Activated naive CD4-positive, alpha-beta T cell treated with anti-CD3 and anti-CD28 coated beads for 36 hours (primary cell): ENCODE measurements at places on chromosomes 5 and 9. TPM values are rescaled to one million over a fixed set of nuclear protein-coding genes. Genes with fewer than 3 reads are reported as not detected.

GPR150 gene
- total RNA-seq: 0.64 TPM

SLC1A1 gene
- not detected for total RNA-seq

ADAMTSL2 gene
- total RNA-seq: 0.14 TPM

PHPT1 gene
- 116 TPM for total RNA-seq

SLC46A2 gene
- not detected for total RNA-seq

PAXX gene
- total RNA-seq: 76.8 TPM

PCDHB14 gene
- total RNA-seq: not detected

PPIP5K2 gene
- 45.0 TPM for total RNA-seq

CD274 gene
- total RNA-seq: 14.2 TPM

PCDHGA1 gene
- not detected for total RNA-seq

DNA sequence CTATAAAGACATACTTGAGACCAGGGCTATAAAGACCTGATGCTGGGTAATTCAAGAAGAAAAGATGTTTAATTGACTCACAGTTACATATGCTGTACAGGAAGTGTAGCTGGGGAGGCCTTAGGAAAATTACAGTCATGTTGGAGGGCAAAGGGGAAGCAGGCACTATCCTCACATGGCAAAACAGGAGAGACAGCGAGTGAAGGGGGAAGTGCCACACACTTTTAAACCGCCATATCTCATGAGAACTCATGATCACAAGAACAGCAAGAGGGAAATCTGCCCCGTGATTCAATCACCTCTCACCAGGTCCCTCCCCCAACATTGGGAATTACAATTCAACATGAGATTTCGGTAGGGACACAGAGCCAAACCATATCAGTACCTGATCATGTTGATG, 89.9 kb upstream of the ADAMTSL1 start:
- no peak for DNase-seq

- no peak for DNase-seq
Measured at GRCh38 chr5:74504463-74504862, 136.1 kb downstream of the ENC1 start.

GRCh38 chr5:106172681-106173532, 1497.8 kb downstream of the EFNA5 start:
- no peak for DNase-seq

DNA sequence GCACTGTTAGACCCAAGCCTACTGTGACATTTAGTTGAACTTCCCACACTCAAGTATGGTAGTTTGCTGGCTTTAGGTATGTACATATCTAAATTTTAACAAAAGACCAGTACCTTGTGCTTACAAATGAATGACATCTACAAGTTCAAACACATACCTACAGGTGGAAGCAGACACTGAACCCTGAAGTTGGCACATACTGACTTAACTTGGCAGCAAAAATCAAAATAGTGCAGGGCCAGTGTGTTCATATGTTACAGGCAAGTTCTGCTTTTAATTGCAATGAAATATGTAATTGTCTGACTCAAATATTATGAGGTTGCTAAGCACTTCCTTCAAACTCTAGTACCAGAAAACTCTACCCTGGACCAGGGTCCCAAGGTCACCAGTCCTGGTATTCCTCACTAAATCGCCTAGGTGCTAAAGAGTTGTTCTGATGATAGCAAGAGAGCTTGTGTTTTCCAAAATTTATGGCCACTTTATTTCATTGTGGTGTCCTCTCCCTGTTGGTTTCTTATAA, 77.4 kb downstream of the MEGF10 start:
- no peak for DNase-seq

DNA sequence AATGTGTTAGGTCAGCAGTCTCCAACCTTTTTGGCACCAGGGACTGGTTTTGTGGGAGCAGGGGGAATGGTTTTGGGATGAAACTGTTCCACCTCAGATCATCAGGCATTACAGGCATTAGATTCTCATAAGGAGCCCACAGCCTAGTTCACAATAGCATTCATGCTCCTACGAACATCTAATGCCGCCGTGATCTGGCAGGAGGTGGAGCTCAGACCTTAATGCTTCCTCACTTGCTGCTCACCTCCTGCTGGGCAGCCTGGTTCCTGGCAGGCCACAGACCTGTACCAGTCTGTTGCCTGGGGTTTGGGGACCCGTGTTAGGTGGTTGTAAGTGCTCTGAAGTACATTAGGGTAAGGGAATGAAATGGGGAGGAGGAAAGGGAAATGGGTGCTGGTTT, 9.7 kb upstream of the CTNNA1 start:
- DNase-seq: no peak

- no peak for DNase-seq
Measured at GRCh38 chr9:96399325-96399633, 15.8 kb upstream of the SLC35D2 start.

DNA sequence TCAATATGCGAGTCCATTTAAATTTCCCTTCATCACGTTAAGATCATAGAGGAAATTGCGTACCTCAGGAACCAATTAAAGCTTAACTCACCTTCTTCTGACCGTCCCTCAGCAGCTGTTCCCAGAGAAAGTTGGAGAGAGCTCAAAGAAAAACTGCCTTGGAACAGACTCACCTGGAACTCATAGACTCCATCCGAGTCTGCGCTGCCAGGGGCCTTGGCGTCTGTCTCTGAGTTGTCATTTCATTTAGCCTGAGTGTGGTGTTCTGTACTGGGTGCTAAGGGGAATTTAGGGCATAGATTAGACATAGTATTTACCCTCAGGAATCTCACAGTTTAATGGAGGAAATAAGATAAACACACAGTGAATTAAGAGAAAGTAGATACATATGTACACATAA, 892.7 kb downstream of the TLE1 start:
- no peak for DNase-seq

DNA sequence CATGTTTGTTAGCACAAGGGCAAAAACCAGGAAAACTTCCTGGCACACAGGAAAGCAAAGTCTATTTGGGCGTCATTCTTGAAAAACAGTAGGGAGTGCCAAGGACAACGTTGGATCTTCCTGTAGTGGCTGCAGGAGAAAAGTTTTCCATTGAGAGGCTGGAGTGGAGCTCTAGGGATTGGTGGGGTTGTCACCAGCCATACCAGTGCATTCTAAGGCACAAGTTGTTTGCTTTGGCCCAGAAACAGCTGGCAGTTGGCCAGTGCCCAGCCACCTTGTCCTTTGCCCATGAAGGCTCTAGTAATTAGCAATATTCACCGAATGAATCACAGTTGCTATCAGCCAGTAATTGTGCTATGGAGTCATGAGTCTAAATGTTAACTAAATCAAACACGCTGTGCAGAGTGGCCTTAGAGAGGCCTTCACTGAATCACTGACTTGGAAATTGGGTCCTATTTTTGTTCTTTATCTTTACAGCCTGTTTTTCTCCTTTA, 26.4 kb downstream of the TNFSF15 start:
- DNase-seq: no peak

GRCh38 chr9:93206576-93207155, 22.7 kb downstream of the WNK2 start:
- no peak for DNase-seq

DNA sequence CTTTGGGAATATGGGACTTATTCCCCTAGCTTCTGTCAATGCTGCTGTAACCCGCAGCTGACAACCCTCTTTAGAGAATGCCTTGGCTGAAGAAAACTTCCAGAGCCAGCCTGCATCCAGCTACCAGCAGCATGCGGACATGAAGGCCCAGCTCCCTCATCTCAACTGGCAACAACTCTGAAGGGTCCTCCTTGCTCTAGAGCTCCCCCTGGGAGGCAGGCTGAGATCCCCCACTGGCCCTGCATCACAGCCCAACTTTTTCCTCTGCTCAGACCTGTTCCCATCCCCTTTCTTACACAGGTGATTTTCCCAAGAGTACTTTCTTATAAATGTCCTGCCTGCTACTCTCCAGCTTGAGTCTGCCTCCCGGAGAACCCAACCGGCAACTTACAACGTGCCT, 18.7 kb upstream of the WNT8A start:
- peak; percentile 14 for DNase-seq

DNA sequence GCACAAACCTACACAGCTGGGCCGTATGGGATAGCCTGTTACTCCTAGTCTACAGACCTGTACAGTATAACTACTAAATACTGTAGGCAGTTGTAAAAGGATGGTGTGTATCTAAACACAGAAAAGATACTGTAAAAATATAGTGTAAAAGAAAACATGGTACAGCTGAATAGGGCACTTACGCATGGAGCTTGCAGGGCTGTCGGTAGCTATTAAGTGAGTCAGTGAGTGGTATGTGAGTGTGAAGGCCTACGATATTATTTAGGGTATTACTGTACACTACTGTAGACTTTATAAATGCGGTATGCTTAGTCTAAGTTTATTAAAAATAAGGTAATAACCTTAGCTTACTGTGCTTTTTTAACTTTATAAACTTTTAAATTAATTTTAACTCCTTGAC, 1.2 kb downstream of the ZCCHC9 start:
- DNase-seq: no peak

- DNase-seq: no peak
Measured at GRCh38 chr9:109556061-109556460, 58.0 kb upstream of the PTPN3 start.

GRCh38 chr9:7239708-7240107, 481.9 kb downstream of the KDM4C start:
- no peak for DNase-seq

- DNase-seq: peak; percentile 62
Measured at GRCh38 chr5:157177953-157178352, 2.7 kb upstream of the ITK start.

DNA sequence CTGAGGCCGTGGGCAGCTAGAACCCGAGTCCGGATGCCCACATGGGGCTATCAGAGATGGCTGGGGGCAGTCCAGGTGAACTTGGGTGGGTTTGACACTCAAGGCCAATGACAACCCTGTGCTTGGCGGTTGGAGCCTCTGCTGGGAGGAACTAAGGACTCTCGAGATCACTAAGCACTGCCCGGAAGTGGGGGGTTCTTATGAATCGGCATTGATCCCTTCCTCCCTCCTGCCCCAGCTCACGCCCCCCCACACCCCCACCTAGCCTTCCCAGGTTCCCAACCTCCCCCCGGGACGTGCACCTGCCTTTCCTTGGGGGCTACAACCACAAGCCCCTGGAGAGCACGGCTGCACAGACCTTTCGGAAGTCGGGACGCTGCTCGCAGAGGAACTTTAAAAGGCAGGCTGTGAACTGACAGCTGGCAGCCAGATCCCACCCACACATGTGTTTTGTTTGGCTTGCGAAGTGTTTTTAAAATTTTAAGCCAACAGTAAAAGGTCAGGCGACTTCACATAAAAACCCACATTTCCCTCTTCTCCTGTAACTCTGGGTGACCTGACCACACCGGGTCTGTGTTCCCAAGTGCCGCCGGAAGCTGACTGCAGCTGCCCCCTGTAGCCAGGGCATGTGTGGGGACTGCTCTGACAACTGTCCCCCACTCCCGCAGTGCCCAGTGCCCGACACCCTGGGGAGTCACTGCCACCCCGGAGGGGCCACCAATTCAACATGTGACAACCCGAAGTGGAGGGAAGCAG, 5.1 kb upstream of the RALGDS start:
- peak; percentile 29 for DNase-seq

DNA sequence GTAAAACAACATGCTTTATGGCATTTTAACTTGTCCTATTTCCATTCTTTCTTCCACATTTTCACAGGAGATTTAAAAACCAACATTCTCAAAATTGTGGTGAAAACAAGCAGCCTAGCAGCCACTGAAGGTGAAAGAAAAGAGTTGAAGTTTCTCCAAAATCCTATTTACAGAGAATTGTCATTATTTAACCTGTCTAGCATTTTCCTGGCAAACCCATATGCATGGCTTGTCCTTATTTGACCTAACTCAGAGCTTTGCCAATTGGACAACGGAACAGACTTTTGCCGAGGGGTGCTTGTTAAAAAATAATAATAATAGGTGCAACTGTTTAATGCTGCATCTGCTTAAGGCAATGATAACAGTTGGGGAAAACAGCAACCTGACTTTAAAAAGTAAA, 80.4 kb upstream of the PCSK5 start:
- no peak for DNase-seq

DNA sequence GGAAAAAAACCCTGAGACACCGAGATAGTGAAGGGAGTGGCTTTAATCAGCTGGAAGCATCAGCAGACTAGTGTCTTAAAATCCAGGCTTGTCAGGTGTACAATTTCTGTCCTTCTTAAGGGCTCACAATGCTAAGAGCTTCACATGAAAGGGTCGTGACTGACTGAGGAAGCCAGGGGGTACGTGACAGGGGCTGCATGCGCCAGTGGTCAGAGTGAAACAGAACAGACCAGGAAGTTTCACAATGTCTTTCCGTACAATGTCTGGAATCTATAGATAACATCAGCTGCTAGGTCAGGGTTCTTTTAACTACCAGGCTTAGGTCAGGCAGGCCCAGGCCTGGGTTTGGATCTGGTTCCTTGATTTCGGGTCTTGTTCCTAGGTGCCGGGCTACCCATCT, 253.0 kb downstream of the CDH10 start:
- no peak for DNase-seq

DNA sequence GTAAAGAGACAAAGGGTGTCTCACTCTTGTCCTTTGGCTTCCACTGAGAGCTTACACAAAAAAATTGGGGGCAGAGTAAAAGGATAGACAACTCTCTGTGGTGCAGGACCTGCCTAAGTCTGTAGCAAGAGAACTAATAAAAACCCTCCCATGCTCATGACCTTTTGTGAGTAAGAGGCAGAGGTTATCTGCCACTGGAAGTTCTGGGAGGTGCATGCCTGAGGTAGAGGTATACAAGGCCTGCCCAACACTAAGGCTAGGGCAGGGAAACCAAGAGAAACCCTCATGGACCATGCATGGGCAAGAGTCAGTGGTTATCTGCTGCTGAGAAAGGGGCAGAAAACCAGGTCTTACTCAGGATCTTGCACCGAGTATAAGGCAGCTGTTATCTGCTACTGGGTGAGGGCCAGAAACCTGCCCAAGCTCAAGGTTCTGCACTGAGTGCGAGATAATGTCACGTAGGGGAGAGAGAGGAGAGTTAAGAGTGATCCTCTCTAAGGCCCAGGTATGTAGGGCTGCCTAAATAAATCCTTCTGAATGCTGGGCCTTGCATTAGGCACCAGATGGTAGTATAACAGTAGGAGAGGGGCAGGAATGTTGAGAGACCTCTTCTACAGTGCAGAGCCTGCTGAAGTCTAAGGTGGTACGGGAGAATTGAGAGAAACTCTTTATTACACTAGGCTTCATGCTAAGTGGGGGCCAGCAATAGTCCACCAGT, 143.4 kb downstream of the MACROH2A1 start:
- no peak for DNase-seq

- no peak for DNase-seq
Measured at GRCh38 chr9:16103620-16104397, 551.0 kb downstream of the CCDC171 start.

- DNase-seq: peak; percentile 44
Measured at GRCh38 chr9:88387036-88387551, 1.1 kb upstream of the SPIN1 start.

DNA sequence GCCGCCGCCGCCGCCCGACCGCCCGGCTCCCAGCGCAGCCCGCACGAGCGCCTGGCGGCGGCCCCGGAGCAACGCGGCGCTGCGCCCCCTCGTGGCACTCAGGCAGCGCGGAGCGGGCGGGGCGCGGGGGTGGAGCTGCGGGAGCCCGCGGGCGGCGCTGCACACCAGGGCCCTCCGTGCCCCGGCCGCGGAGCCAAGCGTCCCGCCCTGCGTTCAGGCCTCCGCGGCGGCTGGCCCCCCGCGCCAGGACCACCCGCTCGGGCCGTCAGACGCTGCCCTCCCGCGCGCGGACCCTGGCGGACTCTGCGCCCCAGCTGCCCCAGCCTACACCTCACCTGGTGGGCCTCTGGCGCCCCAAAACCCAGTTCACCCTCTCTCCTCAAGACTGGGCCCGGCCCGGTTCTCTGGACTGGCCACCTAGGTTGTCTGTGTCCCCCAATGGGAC, at the start of gene RASGEF1C:
TSS of gene RASGEF1C (minus strand) at position 75 of the 445 bp plus-strand sequence. CDS start 71,159 bp downstream, outside the sequence.
- DNase-seq: peak; percentile 62

GRCh38 chr5:122661496-122662180, 113.2 kb upstream of the SNX2 start:
- no peak for DNase-seq

- DNase-seq: no peak
Measured at GRCh38 chr5:100623719-100624118, 88.5 kb downstream of the FAM174A start.
